ENCODE measurements at places on chromosomes 16 and 17.
A peak's percentile ranks its signal among the peaks of the same experiment; 100 is the strongest.

DNA sequence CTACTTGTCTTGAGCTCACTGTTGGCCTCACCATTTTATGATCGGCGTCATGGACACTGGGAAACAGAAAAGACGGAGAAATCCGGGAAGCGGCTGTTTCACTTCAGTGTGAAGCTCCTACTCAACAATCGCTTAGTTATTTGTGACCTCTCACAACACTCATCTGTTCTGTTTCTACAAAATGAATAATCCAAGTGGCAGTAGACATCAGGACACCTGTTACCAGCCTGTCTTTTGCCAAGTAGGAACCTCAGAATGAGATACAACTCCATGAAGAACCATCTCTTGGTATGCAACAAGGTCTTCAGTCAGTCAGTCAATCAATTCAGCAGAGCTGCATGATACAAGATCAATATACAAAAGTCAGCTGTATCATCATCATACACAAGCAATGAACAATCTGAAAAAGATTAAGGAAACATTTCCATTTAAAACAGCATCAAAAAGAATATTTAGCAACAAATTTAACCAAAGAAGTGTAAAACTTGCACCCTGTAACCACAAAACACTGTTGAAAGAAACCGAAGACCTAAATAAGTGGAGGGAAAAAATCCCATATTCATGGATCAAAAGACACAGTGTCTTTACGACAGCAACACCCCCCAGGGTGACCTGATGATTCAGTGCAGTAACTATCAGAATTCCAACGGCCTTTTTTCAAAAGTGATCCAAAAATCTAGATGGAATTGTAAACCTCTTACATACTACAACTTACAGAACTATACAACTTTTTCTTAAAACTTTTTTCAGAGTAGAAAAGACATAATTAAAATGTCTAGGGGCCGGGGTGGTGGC, 63.4 kb downstream of the ANKRD11 start:
- no peak for DNase-seq

DNA sequence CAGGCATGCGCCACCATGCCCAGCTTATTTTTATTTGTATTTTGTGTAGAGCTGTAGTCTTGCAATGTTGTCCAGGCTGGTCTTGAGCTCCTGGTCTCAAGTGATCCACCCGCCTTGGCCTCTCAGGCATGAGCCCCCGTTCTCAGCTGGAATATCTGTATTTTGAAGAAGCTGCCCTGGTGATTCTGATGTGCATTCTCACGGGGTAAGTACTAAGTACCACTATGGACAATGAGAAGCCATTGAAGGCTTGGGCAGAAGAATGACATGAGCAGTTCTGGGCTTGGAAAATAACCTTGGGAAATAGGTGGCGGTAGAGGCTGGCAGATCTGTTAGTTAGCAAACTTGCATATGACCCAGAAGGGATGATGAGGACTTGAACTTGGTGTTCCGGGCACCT, 15.6 kb upstream of the NKD1 start:
- DNase-seq: peak; percentile 56

DNA sequence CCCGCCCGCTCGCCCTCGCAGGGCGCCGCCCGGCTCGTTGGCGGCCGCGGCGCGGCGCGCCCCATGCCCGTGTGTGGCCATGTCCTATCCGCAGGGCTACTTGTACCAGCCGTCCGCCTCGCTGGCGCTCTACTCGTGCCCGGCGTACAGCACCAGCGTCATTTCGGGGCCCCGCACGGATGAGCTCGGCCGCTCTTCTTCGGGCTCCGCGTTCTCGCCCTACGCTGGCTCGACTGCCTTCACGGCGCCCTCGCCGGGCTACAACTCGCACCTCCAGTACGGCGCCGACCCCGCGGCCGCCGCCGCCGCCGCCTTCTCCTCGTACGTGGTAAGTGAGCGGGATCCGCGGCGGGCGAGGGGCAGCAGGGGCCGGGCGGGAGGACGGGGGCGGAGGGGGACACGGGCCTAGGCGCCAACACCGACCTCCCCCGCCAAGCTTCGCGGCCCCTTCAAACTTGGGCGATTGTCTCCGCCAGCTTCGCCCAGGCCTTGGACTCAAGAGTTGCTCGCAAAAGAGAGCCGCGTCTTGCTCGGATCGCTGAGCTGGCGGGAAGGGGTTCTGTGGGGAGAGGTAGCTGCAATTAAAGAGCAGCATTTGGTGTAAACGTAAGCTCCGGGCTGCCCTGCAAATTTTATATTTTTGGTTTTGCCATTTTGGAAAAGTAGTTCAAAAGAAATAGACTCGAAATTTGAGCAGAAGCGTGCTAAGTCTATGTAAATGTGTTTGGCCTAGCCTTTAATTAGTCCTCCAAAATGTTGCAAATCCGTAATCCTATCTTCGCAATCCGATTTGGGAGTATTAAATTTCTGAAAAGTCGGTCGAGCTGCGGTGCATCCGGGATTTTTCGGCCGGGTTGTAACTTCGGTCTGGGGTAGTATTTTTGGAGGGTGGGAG, 702 bp downstream of the IRX5 start:
- DNase-seq: no peak

DNA sequence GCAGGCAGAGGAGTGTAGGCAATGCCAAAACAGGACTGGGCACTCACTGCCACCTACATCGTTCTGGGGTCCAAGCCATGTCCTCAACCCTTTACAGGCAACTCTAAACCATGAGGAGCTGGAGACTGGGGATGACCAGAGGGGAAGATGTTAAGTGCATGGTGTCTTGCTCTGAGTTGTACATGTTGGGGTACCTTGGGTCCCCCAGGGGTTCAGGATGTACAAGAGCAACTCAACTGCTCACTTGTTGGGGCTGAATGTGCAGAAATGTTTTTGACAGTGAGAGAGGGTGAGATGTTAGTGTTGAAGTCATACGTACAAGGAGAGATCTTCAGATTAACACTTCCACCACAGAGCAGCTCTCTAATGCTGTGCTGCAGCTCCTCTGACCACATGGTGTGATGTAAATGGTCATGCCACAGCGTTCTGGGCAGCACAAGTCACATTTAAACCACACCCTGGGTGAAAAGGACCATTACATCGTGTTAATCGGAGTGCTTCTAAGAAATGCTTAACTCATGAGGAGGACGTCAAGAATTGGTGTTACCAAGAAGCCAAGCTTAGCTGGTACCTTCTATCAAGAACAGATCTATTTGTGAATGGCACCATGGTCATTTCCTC, 2.4 kb downstream of the CCL18 start:
- no peak for DNase-seq
